WTC11 (cell line): ENCODE measurements at places on chromosomes 4 and X.

GRCh38 chr4:94515365-94515764 lies 63.6 kb downstream of the PDLIM5 start:
- DNase-seq, result no peak

DNA sequence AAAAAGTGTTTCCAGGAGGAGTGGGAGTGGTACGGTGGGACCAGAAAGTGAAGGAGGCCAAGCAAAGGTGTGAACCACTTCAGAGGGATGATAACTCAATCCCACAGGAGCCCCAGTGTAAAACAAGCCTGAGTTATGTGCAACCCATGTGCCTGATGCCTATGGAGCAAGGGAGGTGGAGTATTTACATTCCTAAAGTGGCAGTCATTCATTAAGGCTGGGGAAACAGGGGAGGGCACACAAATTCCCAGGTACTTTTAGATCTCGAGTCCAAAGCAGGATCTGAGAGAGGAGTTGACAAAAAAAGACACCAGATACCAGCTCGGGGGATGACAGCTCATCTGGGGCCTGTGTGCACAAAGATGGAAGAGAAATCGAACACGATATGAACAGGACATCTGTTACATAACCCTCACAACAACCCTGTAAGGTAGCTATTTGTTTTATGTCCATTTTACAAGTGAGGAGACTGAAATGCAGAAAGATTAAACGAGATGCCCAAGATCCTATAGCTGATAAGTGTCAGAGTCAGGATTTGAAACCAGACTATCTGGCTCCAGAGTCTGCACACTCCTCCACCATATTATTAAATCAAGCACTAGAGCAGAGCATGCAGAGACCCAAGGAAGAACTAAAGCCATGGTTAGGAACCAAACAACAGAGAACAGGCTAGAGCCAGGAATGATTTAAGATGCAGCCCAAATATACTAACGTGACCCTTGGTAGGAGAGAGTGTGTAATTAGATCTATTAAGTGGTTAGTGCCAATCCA lies 91.9 kb upstream of the MAPK10 start:
- DNase-seq, result no peak

DNA sequence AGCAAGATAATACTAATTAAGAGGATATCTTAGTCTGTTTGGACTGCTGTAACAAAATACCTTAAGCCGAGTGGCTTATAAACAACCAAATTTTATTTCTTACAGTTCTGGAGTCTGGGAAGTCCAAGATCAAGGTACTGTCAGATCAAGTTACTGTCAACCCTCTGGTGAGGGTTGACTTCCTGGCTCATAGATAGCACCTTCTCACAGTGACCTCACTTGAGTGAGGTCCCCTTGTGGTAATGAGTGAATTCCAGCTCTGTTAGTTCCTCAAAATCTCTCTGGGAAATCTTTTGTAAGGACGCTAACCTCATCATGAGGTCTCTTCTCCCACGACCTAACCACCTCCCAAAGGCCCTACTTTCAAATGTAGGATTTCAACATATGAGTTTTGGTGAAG lies 36.9 kb upstream of the ADGRA3 start:
- no peak for DNase-seq

DNA sequence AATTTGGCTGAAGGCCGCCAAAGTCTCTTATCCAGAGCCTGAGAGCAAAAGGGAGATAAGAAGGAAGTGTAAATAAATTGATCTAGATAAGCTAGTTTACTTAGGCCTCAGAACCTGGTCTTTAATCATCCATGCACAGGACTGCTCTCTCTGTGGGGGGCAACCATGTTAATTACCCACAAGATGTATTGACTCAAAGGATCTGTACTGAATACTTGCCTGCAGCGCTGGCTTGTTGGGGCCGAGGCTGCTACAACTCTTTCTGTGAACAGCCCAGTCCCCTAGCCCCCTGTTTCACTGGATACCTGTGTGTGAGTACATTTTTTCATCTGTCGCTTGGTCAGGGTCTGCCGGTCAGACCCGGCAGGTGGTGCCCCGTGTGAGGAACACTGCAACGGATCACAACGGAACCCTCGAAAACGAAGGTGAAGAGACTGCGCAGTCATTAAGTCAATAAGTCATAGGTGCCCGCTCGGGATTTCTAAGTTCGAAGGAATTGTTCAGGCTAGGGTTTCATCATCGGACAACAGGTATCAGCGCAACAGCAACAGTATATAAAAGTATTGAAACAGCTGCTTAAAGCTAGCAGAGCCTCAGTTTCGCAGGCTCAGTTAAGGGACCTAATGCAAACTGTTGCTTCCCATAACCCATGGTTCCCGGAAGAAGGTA lies 8.3 kb downstream of the MAGEA11 start:
- no peak for DNase-seq

GRCh38 chrX:45454290-45454689 lies 253.6 kb upstream of the DIPK2B start:
- no peak for DNase-seq
